Airway epithelial cell (primary cell): ENCODE measurements at places on chromosomes 4 and X. TPM values are rescaled to one million over a fixed set of nuclear protein-coding genes. Genes with fewer than 3 reads are reported as not detected.

Gene CT55
- total RNA-seq: not detected in 2 replicates

Gene CEP44
- total RNA-seq: 5.4 and 6.8 TPM in 2 replicates

Gene CSAG1
- not detected in 2 replicates for total RNA-seq

Gene PAGE1
- not detected in 2 replicates for total RNA-seq

Gene FAM241A
- 1.4 and 2.4 TPM in 2 replicates for total RNA-seq

Gene PCDH7
- total RNA-seq: 13.0 and 18.3 TPM in 2 replicates

Gene BTK
- 0.23 TPM in 1 of 2 replicates, not detected in the other for total RNA-seq

Gene MAOA
- 65.2 and 66.7 TPM in 2 replicates for total RNA-seq

Gene CSN1S1
- total RNA-seq: not detected in 2 replicates

Gene MAGEE2
- not detected in 2 replicates for total RNA-seq

Gene CT45A6
- not detected in 2 replicates for total RNA-seq

Gene PRR32
- total RNA-seq: not detected in 2 replicates

Gene USP26
- total RNA-seq: not detected in 2 replicates

Gene ENPEP
- 0.07 TPM in 1 of 2 replicates, not detected in the other for total RNA-seq

Gene CSAG2
- not detected in 2 replicates for total RNA-seq

Gene ACSL4
- 46.6 and 54.4 TPM in 2 replicates for total RNA-seq

Gene GABRE
- 11.8 and 20.2 TPM in 2 replicates for total RNA-seq

Gene PLAC1
- total RNA-seq: 0.33 and 0.63 TPM in 2 replicates

Gene PPM1K
- total RNA-seq: 3.2 and 9.0 TPM in 2 replicates

Gene RPA4
- total RNA-seq: 0.28 TPM in 1 of 2 replicates, not detected in the other

Gene POLR2B
- 82.4 and 82.5 TPM in 2 replicates for total RNA-seq

Gene REPS2
- total RNA-seq: 1.2 and 1.5 TPM in 2 replicates

Gene HTATSF1
- 29.4 and 35.0 TPM in 2 replicates for total RNA-seq

Gene LRCH2
- 0.19 and 0.28 TPM in 2 replicates for total RNA-seq

Gene TMEM31
- not detected in 2 replicates for total RNA-seq

Gene SMIM9
- total RNA-seq: not detected in 2 replicates

Gene MAGEA6
- total RNA-seq: not detected in 2 replicates

Gene RS1
- not detected in 2 replicates for total RNA-seq

Gene PAGE5
- total RNA-seq: not detected in 2 replicates

Gene ADRA2C
- total RNA-seq: not detected in 2 replicates
